ENCODE measurements at places on chromosomes 4 and X. TPM values are rescaled to one million over a fixed set of nuclear protein-coding genes. Genes with fewer than 3 reads are reported as not detected.

The RNF175 gene
- 4.9 TPM for polyA plus RNA-seq

The C4orf36 gene
- 2.2 TPM for polyA plus RNA-seq

The DCHS2 gene
- 7.1 TPM for polyA plus RNA-seq

The TRAM1L1 gene
- 16.7 TPM for polyA plus RNA-seq

The AMTN gene
- polyA plus RNA-seq: not detected

- no peak for DNase-seq
These were observed 246.5 kb upstream of the RPS6KA3 start for GRCh38 chrX:20513185-20513584.

DNA sequence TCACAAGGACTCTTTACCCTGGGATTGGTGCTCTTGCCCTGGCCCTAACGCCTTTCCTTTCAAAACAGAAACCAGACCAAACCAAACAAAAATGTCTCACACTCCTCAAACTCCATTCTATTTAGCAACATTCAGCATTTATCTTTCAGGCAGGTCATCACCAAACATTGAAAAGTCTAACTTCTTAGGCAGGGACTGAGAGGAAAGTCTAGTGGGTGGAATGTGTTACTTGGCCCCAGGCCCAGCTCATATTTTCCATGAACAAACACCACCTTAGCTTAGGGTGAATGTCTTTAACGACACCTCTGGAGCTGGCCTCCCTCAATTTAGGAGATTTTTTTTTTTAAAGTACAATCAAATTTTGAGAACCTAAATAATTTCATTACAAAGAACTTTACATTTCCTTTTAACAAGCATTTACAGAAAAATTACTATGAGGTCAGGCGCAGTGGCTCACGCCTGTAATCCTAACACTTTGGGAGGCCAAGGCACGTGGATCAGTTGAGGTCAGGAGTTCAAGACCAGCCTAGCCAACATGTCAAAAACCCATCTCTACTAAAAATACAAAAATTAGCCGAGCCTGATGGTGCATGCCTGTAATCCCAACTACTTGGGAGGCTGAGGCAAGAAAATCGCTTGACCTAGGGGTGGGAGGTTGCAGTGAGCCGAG lies 10.2 kb upstream of the N4BP2 start:
- peak; percentile 14 for DNase-seq

DNA sequence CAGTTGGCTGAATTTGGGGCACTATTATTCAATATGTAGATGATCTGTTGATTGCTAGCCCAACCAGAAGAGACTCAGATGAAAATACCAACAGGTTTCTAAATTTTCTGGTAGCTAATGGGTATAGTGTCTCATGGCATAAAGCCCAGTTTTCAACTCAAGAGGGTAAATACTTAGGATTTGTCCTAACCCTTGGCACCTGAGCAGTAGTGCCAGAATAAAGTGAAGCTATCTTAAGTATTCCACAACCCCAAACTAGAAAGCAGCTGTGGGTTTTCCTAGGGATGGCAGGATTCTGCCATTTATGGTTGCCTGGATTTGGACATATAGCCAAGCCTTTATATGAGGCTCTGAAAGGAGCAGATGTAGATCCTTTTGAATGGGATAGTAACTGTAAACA lies 119.0 kb downstream of the AGTR2 start:
- no peak for DNase-seq

DNA sequence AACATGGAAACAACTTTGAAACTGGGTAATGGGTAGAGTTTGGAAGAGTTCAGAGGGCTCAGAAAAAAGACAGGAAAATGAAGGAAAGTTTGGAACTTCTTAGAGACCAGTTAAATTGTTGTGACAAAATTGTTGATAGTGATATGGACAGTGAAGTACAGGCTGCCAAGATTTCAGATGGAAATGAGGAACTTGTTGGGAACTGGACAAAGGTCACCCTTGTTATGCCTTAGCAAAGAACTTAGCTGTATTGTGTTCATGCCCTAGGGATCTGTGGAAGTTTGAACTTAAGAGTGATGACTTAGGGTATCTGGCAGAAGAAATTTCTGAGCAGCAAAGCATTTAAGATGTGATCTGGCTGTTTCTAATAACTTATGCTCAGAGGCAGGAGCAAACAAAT lies 5.1 kb upstream of the ARL13A start:
- DNase-seq: no peak

DNA sequence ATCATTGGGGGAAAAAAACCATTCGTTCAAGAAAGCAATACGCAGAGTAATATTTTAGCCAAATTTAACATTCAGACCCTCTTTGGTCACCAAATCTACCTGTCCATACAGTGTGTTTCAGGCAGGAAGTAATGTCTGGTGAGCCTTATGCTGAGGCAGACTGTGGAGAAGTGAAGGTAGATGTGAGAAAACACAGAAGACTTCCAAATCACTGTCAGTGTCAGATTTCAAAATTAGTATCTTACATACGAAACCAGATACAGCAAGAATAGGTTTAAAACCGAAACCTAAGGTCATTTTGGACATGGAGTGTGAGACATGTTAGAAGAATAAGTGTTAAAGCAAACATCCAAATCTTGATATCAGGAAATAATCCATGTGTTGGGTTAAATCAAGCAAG lies 664.5 kb upstream of the HTR2C start:
- DNase-seq: no peak

DNA sequence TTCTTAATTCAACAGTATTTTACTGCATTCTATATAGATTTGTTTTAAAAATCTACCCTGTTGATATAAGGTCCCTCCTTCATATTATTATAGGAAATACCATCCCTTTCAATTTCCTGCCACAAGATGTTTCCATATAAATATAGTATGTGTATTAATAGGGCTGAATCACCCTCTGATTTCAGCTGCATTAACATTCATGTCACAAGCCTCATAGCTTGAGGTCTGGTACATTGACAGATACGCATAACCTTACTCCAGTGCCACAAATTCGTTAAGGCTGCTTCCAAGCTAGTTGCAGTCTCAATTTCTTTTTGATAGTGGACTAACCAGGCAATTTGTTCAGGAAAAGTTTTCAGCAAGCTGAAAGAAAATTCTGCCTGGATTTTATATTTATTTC lies 128.4 kb downstream of the KLHL34 start:
- no peak for DNase-seq

- no peak for DNase-seq
These were observed 1986.1 kb downstream of the ARAP2 start for GRCh38 chr4:34258176-34258575.

- no peak for DNase-seq
These were observed 96.4 kb downstream of the LNX1 start for GRCh38 chr4:53494851-53495250.

- peak; percentile 39 for DNase-seq
These were observed 167.3 kb downstream of the SLIT2 start for GRCh38 chr4:20418861-20419451.

DNA sequence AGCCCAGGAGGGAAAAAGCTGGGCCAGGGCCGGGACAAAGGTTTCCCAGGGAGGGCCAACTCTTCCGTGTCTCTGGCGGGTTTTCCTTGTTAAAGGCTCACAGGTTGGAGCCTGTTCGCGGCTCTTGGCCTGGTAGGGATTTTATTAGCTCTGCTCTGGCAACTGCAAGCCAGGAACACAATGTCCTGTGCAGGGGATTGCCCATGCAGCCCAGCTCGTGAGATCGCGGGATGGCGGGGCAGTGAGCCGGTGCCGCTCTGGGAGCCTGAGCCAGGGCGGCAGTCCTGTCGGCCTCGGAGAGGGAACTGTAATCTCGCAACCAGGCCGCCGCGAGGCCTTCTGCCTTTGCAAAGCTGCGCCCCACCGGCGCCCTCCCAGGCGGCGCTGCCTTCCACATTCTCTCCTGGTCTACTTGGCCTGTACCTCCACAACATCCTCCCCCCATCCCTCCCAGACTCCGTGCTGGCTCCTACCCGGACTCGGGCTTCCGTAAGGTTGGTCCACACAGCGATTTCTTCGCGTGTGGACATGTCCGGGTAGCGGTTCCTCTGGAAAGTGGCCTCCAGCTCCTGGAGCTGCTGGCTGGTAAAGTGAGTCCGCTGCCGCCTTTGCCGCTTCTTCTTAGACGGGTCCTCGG lies 2.1 kb downstream of the PITX2 start:
- no peak for DNase-seq

DNA sequence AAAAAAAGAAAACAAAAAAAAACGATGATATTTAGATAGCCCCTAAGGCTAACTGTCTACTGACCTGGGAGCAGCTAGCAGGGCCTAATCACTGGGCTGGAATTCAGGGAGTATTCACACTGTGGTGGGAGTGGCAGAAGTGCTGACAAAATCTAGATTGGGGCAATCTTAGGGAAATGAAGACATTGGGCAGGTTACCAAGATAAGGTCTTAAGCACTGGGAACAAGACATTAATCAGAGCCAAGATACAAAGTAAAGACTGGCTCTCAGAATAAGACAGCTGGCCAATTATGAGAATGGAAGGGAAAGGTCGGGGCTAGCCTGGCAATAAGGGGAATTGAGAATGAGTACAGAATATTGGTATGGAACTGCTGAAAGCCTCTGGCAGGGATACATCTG lies 100.2 kb upstream of the GRIA3 start:
- no peak for DNase-seq

- no peak for DNase-seq
These were observed 141.4 kb downstream of the PPP3CA start for GRCh38 chr4:101205916-101206315.

- no peak for DNase-seq
These were observed 6.1 kb downstream of the SLC7A11 start for GRCh38 chr4:138236037-138236436.

DNA sequence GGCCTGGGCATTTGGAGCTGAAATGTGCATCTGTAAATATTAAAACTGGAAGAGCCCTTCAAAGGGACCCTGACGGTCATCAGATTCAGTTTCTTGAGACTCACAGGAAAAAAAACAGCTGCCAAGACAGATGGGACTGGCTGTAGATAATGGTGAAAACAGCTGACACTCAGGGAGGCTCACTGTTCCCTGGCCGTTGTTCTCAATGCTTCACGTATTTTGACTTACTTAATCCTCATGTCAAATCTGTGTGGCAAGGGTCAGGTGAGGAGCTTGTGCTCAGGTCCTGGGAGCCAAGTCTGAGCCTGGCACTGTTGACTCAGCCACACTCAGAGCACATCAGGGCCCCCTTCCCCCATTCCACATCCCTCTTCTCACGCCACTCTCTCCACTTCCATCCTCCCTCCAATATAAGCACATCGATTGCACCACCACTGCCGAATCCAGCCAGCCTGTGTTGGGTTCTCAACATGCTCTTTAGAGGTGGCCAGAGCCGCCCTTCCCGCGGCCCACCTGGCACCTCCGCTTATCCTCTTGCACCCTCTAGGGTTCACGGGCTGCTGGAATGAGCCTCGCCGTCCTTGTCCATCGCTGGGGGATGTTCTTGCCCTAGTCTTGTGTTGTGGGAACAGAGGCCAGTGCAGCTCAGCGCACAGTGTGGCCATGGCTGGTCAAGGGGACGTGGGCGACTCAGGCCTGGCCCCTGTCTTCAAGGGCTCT lies 40.1 kb downstream of the EVC start:
- DNase-seq: no peak

DNA sequence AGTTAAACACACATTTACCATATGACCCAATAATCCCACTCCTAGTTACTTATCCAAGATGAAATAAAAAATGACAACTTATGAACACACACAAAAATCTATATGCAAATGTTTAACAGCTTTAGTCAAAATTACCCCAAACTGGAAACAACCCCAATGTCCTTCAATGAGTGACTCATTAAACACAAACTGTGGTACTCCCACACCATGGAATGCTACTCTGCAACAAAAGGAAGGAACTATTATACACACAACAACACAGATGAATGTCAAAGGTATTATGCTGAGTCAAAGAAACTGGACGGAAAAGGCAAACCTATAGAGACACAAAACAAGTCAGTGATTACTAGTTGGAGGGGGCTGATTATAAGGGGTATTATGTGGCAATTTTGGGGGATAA lies 40.5 kb downstream of the MED14 start:
- no peak for DNase-seq

- DNase-seq: no peak
These were observed 1.0 kb upstream of the PPBP start for GRCh38 chr4:73989031-73989430.
